ENCODE measurements at places on chromosomes 3 and 15. TPM values are rescaled to one million over a fixed set of nuclear protein-coding genes. Genes with fewer than 3 reads are reported as not detected.

SQOR gene
- 75.8 TPM for total RNA-seq

CIAO2A gene
- total RNA-seq, result 80.9 TPM

RBMS3 gene
- total RNA-seq, result 0.11 TPM

HRG gene
- not detected for total RNA-seq

MEX3B gene
- total RNA-seq, result 0.63 TPM

SLC12A1 gene
- not detected for total RNA-seq

DNA sequence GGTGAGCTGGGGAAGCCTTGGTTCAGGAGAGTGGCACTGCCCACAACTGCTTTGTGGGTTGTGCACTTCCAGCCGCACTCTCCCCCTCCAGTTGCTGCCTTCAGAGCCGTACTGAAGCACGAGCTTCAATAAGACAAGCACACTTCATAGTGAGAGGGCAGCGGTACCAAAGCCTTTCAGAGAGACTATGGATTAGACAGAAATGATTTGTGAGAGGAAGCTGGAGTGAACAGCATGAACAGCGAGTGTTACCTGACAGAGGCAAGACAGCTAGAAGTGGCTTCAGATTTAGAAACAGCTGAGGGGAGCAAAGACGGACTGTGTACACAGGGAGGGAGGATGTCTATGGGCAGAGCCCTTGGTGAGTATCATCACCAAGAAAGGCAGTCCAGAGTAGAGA is 31.1 kb downstream of the HCLS1 start:
- H3K4me3 ChIP-seq, result no peak overlapping the region
- peak overlapping the region; percentile 4 for H3K27ac ChIP-seq
- no peaks in the 10 kb centered on the region for H3K27me3 ChIP-seq

- peaks cover 15% of the 10 kb centered on the region for H3K4me1 ChIP-seq
- H3K4me3 ChIP-seq, result no peak overlapping the region
- H3K36me3 ChIP-seq, result no peaks in the 10 kb centered on the region
- H3K27ac ChIP-seq, result no peak overlapping the region
- H3K27me3 ChIP-seq, result no peaks in the 10 kb centered on the region
These were observed 254.0 kb upstream of the TBL1XR1 start for GRCh38 chr3:177451301-177451750.

DNA sequence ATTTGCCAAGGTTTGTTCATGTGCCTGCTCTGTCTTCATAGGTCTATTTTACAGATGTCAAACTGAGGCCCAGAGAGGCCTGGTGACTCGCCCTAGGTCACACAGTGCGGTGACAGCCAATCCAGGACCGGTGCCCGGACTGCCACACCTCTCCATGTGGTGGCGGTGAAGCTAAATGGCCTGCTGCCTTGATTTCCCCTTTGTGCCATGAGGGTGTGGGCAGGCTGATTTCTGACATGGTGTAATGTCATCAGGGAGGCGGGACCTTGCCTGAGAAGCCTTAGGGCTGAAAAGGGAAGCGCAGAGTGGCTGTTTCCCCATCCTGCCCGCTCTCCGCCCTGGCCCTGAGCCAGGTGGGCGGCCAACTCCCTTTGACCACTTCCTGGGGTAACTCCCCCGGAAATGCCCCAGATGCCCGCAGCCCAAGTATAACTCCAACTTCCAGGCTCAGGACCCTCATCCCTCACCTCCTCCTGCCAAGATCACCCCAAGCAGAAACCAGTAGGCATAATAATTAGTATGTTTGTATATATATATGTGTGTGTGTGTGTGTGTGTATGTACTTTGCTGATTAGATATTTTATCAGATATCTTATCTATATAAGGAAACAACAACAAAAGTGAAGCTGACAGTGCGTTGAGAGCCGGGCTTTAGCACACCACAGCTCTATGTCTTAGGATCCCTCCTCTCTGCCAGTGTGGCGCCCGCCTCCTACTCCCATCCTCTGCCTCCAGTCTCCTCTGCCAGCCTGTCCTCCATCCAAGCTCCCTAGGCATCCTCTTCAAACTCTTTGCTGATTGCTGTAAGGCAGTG is 63.9 kb downstream of the IQSEC1 start:
- H3K27ac ChIP-seq, result peak overlapping the region; percentile 97
- peaks cover 95% of the 10 kb centered on the region for H3K4me1 ChIP-seq
- H3K27me3 ChIP-seq, result no peaks in the 10 kb centered on the region
- peak overlapping the region; percentile 69 for H3K4me3 ChIP-seq
- DNase-seq, result peak; percentile 73
- H3K36me3 ChIP-seq, result peaks cover 46% of the 10 kb centered on the region

DNA sequence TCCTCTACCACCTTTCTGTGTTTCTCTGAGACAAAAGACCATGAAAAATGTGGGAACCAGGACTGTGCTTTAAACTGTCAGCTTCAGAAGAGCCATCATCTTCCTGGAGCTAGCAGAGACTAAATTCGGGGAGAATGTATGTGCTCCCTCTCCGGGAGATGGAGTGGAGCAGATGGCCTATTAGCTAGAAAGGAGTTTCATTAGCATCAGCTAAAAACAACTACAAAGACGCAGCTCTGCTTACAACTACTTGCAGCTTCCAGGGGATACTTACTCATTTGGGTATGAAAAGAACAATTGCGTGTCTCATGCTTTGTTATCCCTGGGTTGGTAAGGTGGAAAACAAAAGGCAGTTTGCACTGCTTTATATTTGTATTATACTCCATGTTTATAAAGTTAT is 159.6 kb downstream of the MFSD1 start:
- H3K27me3 ChIP-seq, result no peaks in the 10 kb centered on the region
- no peak overlapping the region for H3K4me3 ChIP-seq
- DNase-seq, result no peak
- no peak overlapping the region for H3K27ac ChIP-seq

GRCh38 chr15:78682693-78683410 is 41.8 kb upstream of the CHRNB4 start:
- no peaks in the 10 kb centered on the region for H3K4me1 ChIP-seq
- no peak overlapping the region for H3K4me3 ChIP-seq
- H3K27ac ChIP-seq, result no peak overlapping the region
- DNase-seq, result no peak

- no peak overlapping the region for H3K4me3 ChIP-seq
- H3K27me3 ChIP-seq, result peaks cover 2% of the 10 kb centered on the region
- no peak for DNase-seq
- no peak overlapping the region for H3K27ac ChIP-seq
These were observed 63.9 kb downstream of the IL12A start for GRCh38 chr3:160052385-160053047.

DNA sequence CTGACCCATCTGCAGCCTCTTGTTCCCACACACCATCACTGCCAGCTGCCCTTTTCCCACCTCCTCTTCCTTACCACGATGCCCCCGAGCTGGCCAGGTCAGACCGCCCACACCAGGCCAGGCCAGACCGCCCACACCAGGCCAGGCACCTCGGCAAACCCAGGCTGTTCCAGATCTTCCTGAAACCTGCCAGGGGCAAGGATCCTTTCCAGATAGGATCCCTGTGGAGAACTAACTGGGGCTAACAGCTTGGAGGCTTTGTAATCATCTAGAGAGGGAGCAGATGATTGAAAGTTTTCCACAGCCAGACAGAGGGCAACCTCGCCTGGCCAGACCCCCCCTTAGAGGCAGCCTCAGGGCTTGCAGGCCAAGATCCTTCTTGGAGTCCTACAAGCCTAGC is 287.3 kb upstream of the TLE3 start:
- no peaks in the 10 kb centered on the region for H3K4me1 ChIP-seq
- no peak for DNase-seq
- H3K27ac ChIP-seq, result no peak overlapping the region
- H3K36me3 ChIP-seq, result no peaks in the 10 kb centered on the region
- peaks cover 10% of the 10 kb centered on the region for H3K27me3 ChIP-seq

DNA sequence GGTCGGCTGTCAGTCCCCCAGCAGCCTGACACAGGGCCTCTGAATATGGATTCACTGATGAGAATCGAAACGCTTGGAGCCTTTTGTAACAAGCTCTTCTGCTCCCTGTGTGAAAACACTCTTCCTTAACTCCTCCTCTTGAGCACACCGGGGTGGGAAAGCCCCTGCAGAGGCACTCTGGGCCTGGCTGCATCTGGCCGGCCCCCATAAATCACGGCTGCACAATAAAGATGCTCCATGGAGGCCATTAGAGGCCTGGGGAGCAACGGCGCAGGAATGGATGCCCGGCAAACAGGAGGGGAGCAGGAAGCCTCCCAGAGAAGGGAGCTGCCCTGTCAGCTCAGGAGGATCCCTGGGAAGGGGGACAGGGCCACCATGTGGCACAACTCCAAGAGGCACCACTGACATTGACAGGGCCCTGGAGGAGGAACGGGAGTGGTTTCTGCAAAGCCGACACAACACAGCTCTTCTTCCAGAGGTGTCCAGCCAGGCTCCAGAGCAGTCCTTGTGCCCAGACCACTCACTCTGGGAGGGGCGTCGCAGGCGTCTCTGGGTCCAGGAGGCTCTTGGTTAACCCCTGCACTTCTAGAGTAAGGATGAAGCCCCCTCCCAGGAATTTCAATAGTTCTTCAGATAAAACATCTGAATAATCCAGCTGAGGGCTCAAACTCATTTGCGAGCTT is 509.3 kb upstream of the PPP2R3A start:
- no peaks in the 10 kb centered on the region for H3K27me3 ChIP-seq
- H3K4me1 ChIP-seq, result no peaks in the 10 kb centered on the region
- DNase-seq, result no peak
- no peak overlapping the region for H3K4me3 ChIP-seq
- no peaks in the 10 kb centered on the region for H3K36me3 ChIP-seq
- H3K27ac ChIP-seq, result no peak overlapping the region

GRCh38 chr3:41751597-41751996 is 210.3 kb downstream of the ULK4 start:
- DNase-seq, result peak; percentile 20
- H3K27ac ChIP-seq, result peak overlapping the region; percentile 30
- no peak overlapping the region for H3K4me3 ChIP-seq
- H3K36me3 ChIP-seq, result no peaks in the 10 kb centered on the region
- H3K4me1 ChIP-seq, result peaks cover 14% of the 10 kb centered on the region

DNA sequence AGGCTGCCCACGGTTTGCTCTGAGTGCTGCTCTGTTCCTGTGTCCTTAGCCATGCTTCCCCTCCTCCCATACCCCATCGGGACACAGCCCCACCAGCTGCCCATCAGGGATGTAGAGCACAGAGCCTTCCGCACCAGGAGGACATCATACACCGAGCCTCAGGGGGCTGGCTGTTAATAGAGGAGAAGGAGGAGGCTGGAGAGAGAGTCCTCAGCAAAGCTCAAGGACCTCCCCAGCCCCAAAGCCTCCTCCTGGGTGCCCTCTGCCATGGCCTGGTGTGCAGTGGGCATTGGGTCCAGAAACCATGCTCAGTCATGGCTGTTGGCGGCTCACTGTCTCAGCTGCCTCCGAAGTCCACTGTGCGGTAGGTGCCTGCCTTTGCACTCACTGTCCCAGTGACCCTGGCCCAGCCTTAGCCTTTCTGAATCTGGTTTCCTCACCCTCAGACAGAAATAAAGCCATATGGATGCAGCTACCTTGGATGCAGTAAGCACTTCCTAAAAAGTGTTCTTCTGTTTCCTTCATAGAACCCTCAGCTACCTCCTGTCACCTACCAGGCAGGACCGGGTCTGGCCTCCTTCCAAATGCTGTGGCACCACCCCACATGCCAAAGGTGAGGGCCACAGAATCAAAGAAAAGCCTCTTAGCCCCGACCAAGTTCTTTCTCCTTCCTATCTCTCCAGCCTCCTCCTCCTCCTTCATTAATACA is 53.9 kb downstream of the ACAD9 start:
- no peak overlapping the region for H3K27ac ChIP-seq
- H3K4me3 ChIP-seq, result no peak overlapping the region
- H3K4me1 ChIP-seq, result no peaks in the 10 kb centered on the region
- H3K36me3 ChIP-seq, result no peaks in the 10 kb centered on the region
- peaks cover 7% of the 10 kb centered on the region for H3K27me3 ChIP-seq

DNA sequence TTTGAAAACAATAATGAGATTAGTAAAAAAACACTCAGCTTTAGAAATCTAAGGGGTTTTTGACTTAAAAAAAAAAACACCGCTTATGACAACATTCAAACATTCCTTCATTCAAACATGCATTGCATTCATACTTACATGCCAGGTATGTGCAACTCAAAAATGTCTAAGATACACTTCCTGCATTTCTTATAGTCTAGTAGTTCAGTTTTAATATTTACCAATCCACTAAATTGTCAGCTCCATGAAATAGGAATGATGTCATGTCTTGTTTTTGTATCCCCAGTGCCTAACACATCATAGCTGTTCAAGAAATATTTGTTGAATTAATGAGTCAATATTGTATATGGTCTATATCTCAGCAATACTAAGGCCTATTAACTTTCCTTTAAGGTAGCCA is 51.7 kb downstream of the EIF4E3 start:
- peaks cover 7% of the 10 kb centered on the region for H3K36me3 ChIP-seq
- H3K27me3 ChIP-seq, result no peaks in the 10 kb centered on the region
- DNase-seq, result no peak
- H3K4me3 ChIP-seq, result no peak overlapping the region

- DNase-seq, result no peak
- no peak overlapping the region for H3K4me3 ChIP-seq
- H3K4me1 ChIP-seq, result no peaks in the 10 kb centered on the region
- H3K27ac ChIP-seq, result no peak overlapping the region
These were observed 319.4 kb upstream of the MDFIC2 start for GRCh38 chr3:70631716-70632307.

DNA sequence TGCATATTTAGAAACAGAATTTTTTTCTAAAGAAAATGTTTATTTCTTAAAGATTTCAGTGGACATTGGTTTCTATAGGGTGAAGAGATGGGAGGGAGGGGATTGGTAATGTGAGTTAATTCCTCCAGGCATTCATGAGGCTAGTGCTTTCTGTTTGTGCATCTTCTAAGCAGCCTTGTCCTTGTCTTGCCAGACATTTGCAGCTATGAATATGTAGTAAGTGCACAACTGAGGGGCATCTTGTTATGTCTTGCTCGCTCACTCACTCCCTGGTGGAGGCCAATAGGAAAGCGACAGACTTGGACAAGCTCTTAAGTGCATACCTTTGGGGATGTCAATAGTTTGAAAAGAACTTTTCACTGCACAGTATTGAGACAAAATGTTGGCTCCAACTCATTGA is 92.5 kb upstream of the ATP10A start:
- no peak for DNase-seq
- H3K4me1 ChIP-seq, result no peaks in the 10 kb centered on the region
- H3K27ac ChIP-seq, result no peak overlapping the region
- peaks cover 3% of the 10 kb centered on the region for H3K27me3 ChIP-seq
- no peak overlapping the region for H3K4me3 ChIP-seq
- H3K36me3 ChIP-seq, result no peaks in the 10 kb centered on the region

Measured in activated CD8-positive, alpha-beta T cell treated with anti-CD3 and anti-CD28 coated beads, Interleukin-2, amount 10 ng/mL, durations not matched to agents 7 days and 5 days (primary cell).